ENCODE measurements at places on chromosomes 12 and 14. TPM values are rescaled to one million over a fixed set of nuclear protein-coding genes. Genes with fewer than 3 reads are reported as not detected.

Gene LRRC23
- 7.7 TPM for total RNA-seq

Gene ADSS1
- 0.18 TPM for total RNA-seq

Gene BMAL2
- total RNA-seq: 5.4 TPM

Gene C12orf75
- 37.1 TPM for total RNA-seq

Gene COL2A1
- not detected for total RNA-seq

Gene CD163
- 0.07 TPM for total RNA-seq

Gene PIWIL1
- total RNA-seq: not detected

Gene ADIPOR2
- 43.1 TPM for total RNA-seq

Gene GPR132
- 48.5 TPM for total RNA-seq

Gene RIPK3
- 39.2 TPM for total RNA-seq

Gene FGF23
- not detected for total RNA-seq

Gene DNAJC22
- not detected for total RNA-seq

Gene PPFIA2
- not detected for total RNA-seq

Gene P2RX2
- total RNA-seq: not detected

Gene ACADS
- 11.1 TPM for total RNA-seq

Gene BHLHE41
- total RNA-seq: 34.5 TPM

Gene DNAH10
- 0.32 TPM for total RNA-seq

Gene SAMD15
- total RNA-seq: 1.00 TPM

Gene HOXC9
- total RNA-seq: not detected

Gene TCL1B
- total RNA-seq: 1.2 TPM

Gene GYS2
- not detected for total RNA-seq

Gene FOXM1
- total RNA-seq: 1.8 TPM

Gene BMP4
- not detected for total RNA-seq

GRCh38 chr12:110310763-110311162, 29.7 kb downstream of the ATP2A2 start:
- no peak overlapping the region for H3K27ac ChIP-seq
- no peak overlapping the region for H3K4me3 ChIP-seq
- peaks cover 56% of the 10 kb centered on the region for H3K36me3 ChIP-seq
- H3K4me1 ChIP-seq: peaks cover 28% of the 10 kb centered on the region

- H3K27ac ChIP-seq: no peak overlapping the region
- no peaks in the 10 kb centered on the region for H3K27me3 ChIP-seq
- H3K4me3 ChIP-seq: no peak overlapping the region
These were observed 268.7 kb upstream of the SEL1L start for GRCh38 chr14:81802341-81802740.

DNA sequence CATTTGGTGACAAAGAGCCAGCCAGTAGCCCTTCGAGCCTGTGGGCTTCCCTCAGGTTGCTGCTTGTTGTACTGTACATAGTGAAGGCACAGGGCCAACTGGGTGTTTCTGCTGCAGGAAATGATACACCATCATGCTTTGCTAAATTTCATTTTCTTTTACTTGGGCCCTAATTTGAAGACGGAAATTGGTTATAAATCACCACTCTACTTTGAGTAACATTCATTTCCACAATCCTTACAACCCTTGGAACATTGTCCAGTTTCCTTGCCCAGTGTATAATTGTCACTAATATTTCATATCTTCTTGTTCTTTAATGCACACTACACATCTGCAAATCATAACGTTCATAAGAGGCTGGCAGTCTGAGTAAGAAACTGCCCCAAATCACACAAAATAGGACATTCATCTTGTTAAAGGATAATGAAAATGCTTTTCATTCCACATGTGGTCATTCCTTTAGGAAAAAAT, 30.2 kb downstream of the MSRB3 start:
- DNase-seq: no peak
- H3K4me3 ChIP-seq: no peak overlapping the region
- H3K27me3 ChIP-seq: peaks cover 16% of the 10 kb centered on the region
- H3K36me3 ChIP-seq: no peaks in the 10 kb centered on the region
- H3K27ac ChIP-seq: no peak overlapping the region

DNA sequence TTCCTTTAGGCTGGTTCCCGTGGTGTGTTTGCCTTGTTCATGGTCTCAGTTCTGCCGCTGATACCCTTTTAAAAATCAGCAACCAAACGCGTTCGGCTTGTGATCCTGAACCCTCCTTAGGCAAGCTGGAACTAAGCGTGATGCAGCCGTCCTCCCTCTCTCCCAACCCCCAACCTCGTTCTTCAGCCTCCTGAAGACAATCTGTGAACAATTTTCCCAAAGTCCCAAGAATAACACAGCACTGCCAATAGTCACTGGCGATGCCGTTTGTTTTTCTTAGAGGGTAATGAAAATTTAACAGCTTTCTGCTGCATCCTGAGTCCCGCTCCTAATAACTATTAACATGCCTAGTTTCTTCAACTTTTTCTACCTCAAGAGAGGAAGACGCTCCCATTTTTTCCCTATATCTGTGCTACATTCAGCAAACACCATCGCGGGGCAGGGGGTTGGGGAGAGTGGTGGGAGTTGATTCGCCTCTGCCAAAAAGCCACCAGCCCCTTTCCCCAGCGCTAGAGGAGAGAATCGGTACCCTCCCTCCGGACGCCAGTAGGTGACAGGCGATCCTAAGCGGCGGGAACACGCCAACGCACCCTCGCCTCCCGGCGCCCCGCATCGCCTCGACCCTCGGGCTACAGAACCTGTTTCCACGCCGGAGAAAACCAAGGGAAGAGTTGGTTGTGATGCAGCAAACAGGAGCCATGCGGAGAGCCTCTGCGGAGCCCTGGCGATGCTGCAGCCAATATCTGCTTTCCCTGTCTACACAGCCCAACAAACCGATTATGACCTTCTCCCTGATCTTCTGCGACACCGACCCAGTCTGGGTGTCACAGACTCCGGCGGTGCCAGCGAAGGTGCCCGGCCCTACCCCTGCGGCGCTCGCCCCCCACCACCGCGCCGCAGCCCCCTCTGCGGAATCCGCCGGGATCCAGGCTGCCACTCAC, 752 bp downstream of the PRICKLE1 start:
- H3K4me3 ChIP-seq: peak overlapping the region; percentile 84
- H3K27ac ChIP-seq: no peak overlapping the region
- no peaks in the 10 kb centered on the region for H3K36me3 ChIP-seq
- peaks cover 52% of the 10 kb centered on the region for H3K27me3 ChIP-seq
- peaks cover 18% of the 10 kb centered on the region for H3K4me1 ChIP-seq

DNA sequence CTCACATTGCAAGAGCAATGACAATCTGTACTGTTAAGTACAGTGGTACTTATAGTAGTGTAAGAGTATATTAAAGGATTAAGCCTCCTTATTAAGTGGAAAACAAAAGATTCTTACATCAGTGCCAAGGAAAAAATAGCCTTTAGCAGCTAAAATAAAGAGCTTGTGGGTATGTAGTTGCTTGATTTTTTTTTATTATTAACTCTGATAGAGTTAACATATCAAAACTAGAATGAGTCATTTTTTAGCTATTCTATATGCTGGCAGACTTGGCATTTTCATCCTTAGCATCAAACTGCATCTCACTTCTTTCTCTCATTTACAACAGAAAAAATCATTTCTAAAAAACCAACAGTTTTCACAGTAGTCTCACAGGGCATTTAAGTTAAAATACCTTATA, 86.5 kb downstream of the ATP2B1 start:
- DNase-seq: no peak
- H3K27ac ChIP-seq: no peak overlapping the region
- no peaks in the 10 kb centered on the region for H3K27me3 ChIP-seq
- H3K36me3 ChIP-seq: peaks cover 74% of the 10 kb centered on the region

- no peak for DNase-seq
- H3K27ac ChIP-seq: peak overlapping the region; percentile 75
- peaks cover 11% of the 10 kb centered on the region for H3K36me3 ChIP-seq
- no peak overlapping the region for H3K4me3 ChIP-seq
- peaks cover 92% of the 10 kb centered on the region for H3K4me1 ChIP-seq
These were observed 32.6 kb downstream of the DTX1 start for GRCh38 chr12:113088971-113089756.

GRCh38 chr12:96131230-96131788, 62.9 kb upstream of the ELK3 start:
- no peak for DNase-seq
- H3K4me1 ChIP-seq: peaks cover 11% of the 10 kb centered on the region
- no peak overlapping the region for H3K4me3 ChIP-seq
- H3K27ac ChIP-seq: no peak overlapping the region

DNA sequence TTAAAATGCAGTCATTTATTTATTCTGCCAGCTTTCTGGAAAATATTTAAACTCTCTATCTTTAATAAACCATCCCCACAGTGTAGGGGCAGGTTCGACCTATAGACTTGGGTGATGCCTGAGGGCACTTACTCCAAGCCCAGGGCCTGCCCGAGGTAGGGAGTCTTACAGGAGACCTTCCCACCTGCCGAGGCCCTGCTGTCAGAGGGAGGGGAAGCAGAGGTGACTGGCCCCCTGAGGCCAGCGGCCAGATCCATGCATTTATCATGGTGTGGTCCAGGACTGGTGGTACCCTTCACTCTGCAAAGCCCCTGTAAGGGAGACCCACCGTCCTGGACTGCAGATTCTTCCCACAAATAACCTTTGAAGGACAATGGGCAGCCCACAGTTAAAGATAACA, 7.6 kb downstream of the EML1 start:
- no peak overlapping the region for H3K4me3 ChIP-seq
- H3K27ac ChIP-seq: no peak overlapping the region
- H3K4me1 ChIP-seq: no peaks in the 10 kb centered on the region
- DNase-seq: no peak

DNA sequence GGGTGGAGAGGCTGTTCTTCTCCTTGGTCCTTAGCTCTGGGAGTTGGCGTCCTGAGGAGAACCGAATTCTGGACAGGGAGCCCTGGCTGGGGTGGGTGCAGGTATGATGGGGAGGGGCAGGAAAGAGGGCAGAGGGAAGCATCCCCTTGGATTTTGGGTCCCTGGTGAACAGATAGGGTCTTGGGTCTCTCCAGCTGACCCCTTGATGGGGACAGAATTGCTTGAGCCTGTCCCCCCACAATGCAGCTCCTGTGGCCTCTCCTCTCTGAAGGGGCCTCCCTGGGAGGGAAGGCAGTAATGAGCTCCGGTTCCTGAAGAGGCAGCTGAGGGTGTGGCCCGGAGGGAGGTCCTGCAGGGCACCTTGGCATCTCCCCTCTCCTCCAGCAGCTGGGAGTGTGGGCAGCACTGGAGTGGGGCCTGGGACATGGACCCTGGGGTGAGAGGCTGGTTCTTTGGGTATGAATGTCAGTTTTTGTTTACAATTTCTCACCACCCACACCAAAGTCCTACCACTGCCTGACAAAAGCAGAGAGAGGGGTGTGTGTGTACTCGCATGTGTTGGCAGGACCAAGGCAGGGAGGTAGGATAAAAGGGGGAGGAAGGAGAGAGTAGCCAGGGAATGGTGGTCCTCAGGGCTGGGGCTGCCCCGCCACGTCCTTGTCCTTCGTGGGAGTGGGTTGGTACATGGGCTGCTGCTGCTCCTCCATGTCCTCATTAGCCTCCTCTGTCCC, 7.7 kb upstream of the CEBPE start:
- no peak for DNase-seq
- no peaks in the 10 kb centered on the region for H3K27me3 ChIP-seq
- H3K4me3 ChIP-seq: no peak overlapping the region
- no peaks in the 10 kb centered on the region for H3K36me3 ChIP-seq
- peaks cover 21% of the 10 kb centered on the region for H3K4me1 ChIP-seq

- H3K27ac ChIP-seq: no peak overlapping the region
- DNase-seq: no peak
- no peaks in the 10 kb centered on the region for H3K27me3 ChIP-seq
- no peaks in the 10 kb centered on the region for H3K4me1 ChIP-seq
These were observed 49.4 kb downstream of the CCNK start for GRCh38 chr14:99530407-99531155.

GRCh38 chr12:19263672-19264071, 134.1 kb downstream of the PLEKHA5 start:
- DNase-seq: no peak
- no peak overlapping the region for H3K4me3 ChIP-seq
- H3K4me1 ChIP-seq: no peaks in the 10 kb centered on the region
- H3K36me3 ChIP-seq: no peaks in the 10 kb centered on the region
- H3K27me3 ChIP-seq: no peaks in the 10 kb centered on the region
- H3K27ac ChIP-seq: no peak overlapping the region

DNA sequence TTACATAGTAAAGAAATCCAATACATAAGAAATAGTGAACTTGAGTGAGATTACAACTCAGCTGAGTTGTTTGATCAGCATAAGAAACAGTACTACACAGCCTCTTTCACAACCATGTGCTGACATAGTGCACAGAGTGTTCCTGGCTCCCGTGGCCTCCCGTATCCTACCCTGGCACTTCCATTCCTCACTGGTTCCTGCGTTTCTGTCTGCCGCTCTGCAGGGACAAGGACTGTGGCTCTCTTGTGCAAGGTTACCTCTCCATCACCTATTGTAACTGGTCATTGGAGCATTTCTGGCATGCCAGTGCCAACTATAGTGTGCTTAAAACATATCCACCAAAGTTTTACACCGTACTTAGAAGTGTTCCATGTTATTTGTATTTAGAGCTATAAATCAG, 46.3 kb upstream of the PCED1B start:
- no peak overlapping the region for H3K27ac ChIP-seq
- DNase-seq: no peak
- no peak overlapping the region for H3K4me3 ChIP-seq
- peaks cover 14% of the 10 kb centered on the region for H3K4me1 ChIP-seq
- H3K36me3 ChIP-seq: no peaks in the 10 kb centered on the region

- H3K36me3 ChIP-seq: no peaks in the 10 kb centered on the region
- no peak overlapping the region for H3K27ac ChIP-seq
- DNase-seq: no peak
- no peaks in the 10 kb centered on the region for H3K27me3 ChIP-seq
- H3K4me3 ChIP-seq: no peak overlapping the region
These were observed 320.2 kb downstream of the GRIN2B start for GRCh38 chr12:13661005-13661887.

DNA sequence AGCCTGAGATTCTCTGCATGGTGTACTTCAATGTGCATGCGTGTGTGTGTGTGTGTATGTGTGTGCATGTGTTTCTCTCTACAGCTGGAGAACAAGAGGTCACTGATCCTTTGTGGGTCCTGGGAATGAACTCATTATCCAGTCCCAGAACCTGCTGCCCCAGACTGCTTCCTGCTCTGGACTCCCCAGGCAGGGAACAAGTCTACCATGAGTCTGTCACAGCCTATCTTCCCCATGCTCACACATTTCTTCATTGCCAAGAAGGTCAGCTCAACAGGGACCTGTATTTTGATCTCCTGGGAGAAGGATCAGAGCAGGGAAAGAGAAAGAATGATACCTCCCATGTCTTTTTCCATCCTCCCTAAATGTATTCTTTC, 2.9 kb upstream of the AGAP2 start:
- H3K4me3 ChIP-seq: peak overlapping the region; percentile 88
- H3K36me3 ChIP-seq: peaks cover 23% of the 10 kb centered on the region
- H3K4me1 ChIP-seq: peaks cover 59% of the 10 kb centered on the region
- H3K27ac ChIP-seq: peak overlapping the region; percentile 90
- H3K27me3 ChIP-seq: no peaks in the 10 kb centered on the region

DNA sequence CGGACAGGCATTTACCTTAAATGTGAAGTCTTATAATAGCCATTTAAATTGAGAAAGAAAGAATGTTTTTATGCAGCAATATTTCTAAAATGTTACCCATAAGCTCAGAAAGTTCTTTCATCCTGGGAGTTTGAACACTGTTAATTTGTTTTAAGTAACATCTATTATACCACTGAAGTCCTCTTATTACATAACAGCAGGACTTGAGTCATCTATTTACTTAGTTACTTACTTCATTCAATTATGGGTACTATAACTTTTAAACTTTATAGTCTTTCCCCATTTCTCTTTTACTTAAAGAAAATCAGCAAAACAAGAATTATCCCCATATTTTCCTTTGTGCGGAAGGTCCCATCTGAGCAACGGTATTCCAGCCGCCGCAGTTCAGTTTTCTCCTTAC, 473.1 kb downstream of the ETNK1 start:
- H3K27me3 ChIP-seq: no peaks in the 10 kb centered on the region
- H3K4me1 ChIP-seq: no peaks in the 10 kb centered on the region
- DNase-seq: no peak
- H3K4me3 ChIP-seq: no peak overlapping the region
- H3K27ac ChIP-seq: no peak overlapping the region
- H3K36me3 ChIP-seq: no peaks in the 10 kb centered on the region

GRCh38 chr14:79196216-79196615, 1015.1 kb downstream of the DIO2 start:
- no peaks in the 10 kb centered on the region for H3K36me3 ChIP-seq
- DNase-seq: no peak
- H3K27ac ChIP-seq: no peak overlapping the region

Data from activated B cell treated with CpG ODN at 0.5 μM for 24 hours (primary cell).